Stomach (tissue), 19 donors: ENCODE measurements at places on chromosomes 1 and 21. TPM values are rescaled to one million over a fixed set of nuclear protein-coding genes. Genes with fewer than 3 reads are reported as not detected.

Gene BLACAT1
- not detected for total RNA-seq

Gene NR1I3
- total RNA-seq: not detected

Gene FCRLA
- not detected for total RNA-seq

Gene FAM110D
- 1.3 TPM for total RNA-seq

Gene MAN1C1
- total RNA-seq: 5.8 TPM

Gene TACSTD2
- not detected for total RNA-seq

Gene RHOU
- 53.1 TPM for total RNA-seq

Gene SLC6A17
- total RNA-seq: 0.14 TPM

Gene RPE65
- 0.43 TPM for total RNA-seq

DNA sequence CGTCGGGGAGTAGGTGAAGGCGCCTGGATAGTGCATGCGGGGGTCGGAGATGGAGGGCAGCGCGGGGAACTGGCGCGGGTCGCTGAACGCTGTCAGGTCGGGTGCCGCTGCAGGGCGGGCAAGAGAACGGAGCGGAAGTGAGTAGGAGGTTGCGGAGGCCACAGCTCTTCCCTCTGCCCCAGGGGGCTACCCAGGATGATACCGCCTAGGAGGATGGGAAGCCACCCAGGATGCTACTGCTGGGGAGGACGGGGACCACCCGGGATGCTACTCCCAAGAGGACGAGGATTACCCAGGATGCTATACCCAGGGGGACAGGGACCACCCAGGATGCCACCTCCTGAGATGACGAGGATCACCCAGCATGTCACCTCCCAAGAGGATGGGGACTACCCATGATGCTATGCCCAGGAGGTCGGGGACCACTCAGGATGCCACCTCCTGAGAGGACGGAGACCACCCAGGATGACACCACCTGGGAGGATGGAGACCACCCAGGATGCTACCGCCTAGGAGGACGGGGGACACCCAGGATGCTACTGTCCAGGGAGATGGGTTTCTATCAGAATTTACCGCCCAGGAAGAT lies 123.8 kb downstream of the CLIC6 start:
- peaks cover 32% of the 10 kb centered on the region for H3K4me1 ChIP-seq
- no peak overlapping the region for H3K27ac ChIP-seq
- no peak for DNase-seq
- H3K36me3 ChIP-seq: peaks cover 15% of the 10 kb centered on the region
- H3K4me3 ChIP-seq: no peak overlapping the region

- no peaks in the 10 kb centered on the region for H3K4me1 ChIP-seq
- no peaks in the 10 kb centered on the region for H3K36me3 ChIP-seq
- H3K27me3 ChIP-seq: no peaks in the 10 kb centered on the region
- DNase-seq: peak; percentile 80
Observed at GRCh38 chr21:14591882-14592281, 45.8 kb upstream of the SAMSN1 start.

- H3K4me1 ChIP-seq: no peaks in the 10 kb centered on the region
- no peaks in the 10 kb centered on the region for H3K36me3 ChIP-seq
- DNase-seq: no peak
- no peak overlapping the region for H3K4me3 ChIP-seq
- no peaks in the 10 kb centered on the region for H3K27me3 ChIP-seq
- no peak overlapping the region for H3K27ac ChIP-seq
Observed at GRCh38 chr1:76474922-76475321, 392.4 kb upstream of the ST6GALNAC5 start.

DNA sequence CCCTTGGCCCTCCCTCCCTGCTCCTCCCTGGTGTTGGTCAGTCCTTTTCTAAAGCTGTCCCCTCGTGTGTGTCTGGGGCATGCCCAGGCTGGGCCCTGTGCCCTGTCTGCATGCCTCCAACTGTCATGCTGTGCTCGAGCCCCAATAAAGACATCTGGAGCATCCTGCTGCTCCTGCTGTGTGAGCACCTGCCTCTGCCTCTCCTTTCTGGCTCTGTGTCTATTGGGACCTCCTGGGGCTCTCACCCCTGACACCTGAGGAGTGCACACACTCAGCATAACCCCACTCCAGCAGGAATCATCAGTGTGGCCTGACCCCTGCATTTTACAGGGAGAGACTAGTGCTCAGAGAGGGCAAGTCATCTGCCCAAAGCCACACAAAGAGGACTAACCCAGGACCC lies 23.7 kb downstream of the KCNC4 start:
- no peak for DNase-seq
- H3K27me3 ChIP-seq: no peaks in the 10 kb centered on the region
- H3K4me1 ChIP-seq: peaks cover 13% of the 10 kb centered on the region
- H3K4me3 ChIP-seq: no peak overlapping the region
- peaks cover 53% of the 10 kb centered on the region for H3K36me3 ChIP-seq

- H3K4me1 ChIP-seq: peaks cover 30% of the 10 kb centered on the region
- peaks cover 53% of the 10 kb centered on the region for H3K36me3 ChIP-seq
- H3K27ac ChIP-seq: no peak overlapping the region
- no peak overlapping the region for H3K4me3 ChIP-seq
- no peaks in the 10 kb centered on the region for H3K27me3 ChIP-seq
Observed at GRCh38 chr1:43954036-43954435, 7.3 kb downstream of the IPO13 start.

- peak; percentile 90 for DNase-seq
- H3K27me3 ChIP-seq: peaks cover 12% of the 10 kb centered on the region
- H3K27ac ChIP-seq: peak overlapping the region; percentile 90
Observed at GRCh38 chr1:31715087-31715872, 11.5 kb upstream of the COL16A1 start.

DNA sequence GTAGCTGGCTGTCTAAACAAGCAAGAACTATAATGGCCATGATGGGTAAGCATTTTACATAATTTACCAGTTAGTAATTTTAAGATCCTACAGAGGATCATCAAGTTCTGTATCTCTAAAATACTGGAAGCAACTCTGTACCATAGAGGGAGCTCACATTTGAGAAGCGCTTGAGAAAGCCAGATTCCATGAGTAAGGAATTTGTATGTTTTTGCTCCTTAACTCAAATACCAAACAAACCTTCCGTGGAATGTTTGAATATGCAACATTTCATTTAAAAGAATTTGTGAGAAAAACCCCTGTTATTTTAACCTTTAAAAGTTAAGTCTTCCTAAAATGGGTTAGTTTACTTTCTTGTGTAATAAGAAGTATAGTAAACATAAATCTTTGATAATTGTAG lies 2.0 kb downstream of the TSHB start:
- H3K36me3 ChIP-seq: no peaks in the 10 kb centered on the region
- peaks cover under 1% of the 10 kb centered on the region for H3K4me1 ChIP-seq
- H3K27me3 ChIP-seq: no peaks in the 10 kb centered on the region
- no peak overlapping the region for H3K27ac ChIP-seq
- no peak overlapping the region for H3K4me3 ChIP-seq

DNA sequence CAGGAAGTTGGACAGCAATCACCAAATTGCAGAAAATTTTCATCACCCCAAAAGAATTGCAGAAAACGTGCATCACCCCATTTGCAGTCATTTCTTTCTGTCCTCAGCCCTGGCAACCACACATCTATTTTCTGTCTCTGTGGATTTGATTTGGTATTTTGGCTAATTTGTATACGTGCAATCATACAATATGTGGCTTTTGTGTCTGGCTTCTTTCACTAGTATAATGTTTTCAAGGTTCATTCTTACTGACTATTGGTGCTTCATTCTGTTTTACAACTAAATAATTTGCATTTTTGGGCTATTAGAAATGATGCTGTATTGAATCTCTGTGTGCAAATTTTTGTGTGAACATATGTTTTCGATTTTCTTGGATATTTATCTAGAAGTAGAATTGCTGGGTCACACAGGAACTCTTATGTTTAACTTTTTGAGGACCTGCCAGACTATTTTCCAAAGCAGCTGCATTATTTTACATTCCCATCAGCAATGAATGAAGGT lies 24.8 kb upstream of the PRDM2 start:
- peaks cover 3% of the 10 kb centered on the region for H3K27me3 ChIP-seq
- DNase-seq: no peak
- no peaks in the 10 kb centered on the region for H3K36me3 ChIP-seq
- no peaks in the 10 kb centered on the region for H3K4me1 ChIP-seq
- H3K27ac ChIP-seq: no peak overlapping the region

DNA sequence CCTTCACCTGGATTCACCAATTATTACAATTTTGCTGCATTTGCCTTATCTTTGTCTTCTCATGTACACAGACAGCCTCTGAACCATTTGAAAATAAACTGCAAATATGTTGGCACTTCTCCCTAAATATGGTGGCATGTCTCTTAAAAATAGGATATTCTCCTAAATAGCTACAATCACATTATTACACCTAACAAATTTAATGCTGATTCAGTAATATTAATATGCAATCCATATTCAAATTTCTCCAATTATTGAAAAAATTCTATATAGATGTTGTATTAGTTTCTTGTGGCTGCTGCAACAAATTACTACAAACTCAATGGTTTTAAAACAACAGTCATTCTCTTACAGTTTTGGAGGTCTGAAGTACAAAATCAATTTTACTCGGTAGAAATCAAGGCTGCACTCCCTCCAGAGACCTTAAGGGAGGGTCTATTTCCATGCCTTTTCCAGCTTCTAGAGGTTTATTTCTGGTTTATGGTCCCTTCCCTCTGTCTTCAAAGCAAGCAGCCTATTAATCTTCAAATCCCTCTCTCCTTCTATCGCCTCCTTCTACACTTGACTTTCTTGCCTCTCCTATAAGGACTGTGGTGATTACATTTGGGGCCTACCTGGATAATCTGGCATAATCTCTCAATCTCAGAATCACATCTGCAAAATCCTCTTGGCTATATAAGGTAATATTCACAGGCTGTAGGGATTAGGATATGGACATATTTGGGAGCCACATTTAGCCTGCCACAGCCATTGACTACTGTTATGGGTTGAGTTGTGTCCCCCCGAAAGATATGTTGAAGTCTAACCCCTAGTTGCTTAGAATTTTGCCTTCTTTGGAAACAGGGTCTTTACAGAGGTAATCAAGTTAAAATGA lies 52.5 kb upstream of the BOLA1 start:
- no peak for DNase-seq
- no peak overlapping the region for H3K4me3 ChIP-seq
- H3K4me1 ChIP-seq: peaks cover 46% of the 10 kb centered on the region
- no peaks in the 10 kb centered on the region for H3K27me3 ChIP-seq

GRCh38 chr1:223183268-223183862 lies 40.3 kb upstream of the TLR5 start:
- no peak overlapping the region for H3K27ac ChIP-seq
- DNase-seq: no peak
- H3K4me1 ChIP-seq: peaks cover 10% of the 10 kb centered on the region
- H3K4me3 ChIP-seq: no peak overlapping the region

DNA sequence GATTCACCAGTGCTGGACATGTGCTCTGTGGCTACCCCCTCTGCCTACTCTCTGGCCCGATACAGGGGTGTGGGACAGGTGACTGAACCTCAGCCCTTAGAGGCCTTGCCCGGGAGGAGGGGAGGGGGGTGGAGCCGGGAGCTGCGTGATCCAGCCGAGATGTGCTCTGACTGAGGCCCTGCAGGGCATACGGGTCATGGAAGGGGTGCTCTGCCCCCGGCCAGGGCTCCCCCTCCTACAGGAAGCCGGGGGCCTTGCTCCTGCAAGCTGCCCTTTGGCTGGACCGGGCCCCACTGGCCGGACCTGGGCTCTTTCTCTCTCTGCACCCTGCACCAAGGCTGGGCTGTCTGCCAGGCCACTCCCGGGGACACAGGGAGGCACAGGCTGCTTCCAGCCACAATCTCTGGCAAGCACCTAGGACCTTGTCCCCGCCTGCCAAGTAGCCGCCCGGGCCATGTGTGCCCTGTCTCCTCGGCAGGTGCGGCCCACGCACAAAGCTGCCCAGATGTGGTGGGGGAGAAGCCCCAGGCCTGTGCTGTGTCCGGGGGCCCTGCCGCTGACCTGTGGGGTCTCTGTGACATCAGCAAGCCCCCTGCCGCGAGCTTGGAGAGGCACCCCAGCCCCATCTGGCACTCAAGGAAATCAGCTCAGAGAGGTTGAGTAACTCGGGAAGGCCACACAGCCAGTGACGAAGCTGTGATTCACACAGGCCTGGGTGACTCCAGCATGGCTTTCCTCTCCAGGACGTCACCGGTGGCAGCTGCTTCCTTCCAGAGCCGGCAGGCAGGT lies 1.5 kb downstream of the SCNN1D start:
- H3K4me3 ChIP-seq: no peak overlapping the region
- H3K27ac ChIP-seq: peak overlapping the region; percentile 74
- H3K4me1 ChIP-seq: peaks cover 20% of the 10 kb centered on the region
- peak; percentile 83 for DNase-seq
- H3K36me3 ChIP-seq: no peaks in the 10 kb centered on the region

DNA sequence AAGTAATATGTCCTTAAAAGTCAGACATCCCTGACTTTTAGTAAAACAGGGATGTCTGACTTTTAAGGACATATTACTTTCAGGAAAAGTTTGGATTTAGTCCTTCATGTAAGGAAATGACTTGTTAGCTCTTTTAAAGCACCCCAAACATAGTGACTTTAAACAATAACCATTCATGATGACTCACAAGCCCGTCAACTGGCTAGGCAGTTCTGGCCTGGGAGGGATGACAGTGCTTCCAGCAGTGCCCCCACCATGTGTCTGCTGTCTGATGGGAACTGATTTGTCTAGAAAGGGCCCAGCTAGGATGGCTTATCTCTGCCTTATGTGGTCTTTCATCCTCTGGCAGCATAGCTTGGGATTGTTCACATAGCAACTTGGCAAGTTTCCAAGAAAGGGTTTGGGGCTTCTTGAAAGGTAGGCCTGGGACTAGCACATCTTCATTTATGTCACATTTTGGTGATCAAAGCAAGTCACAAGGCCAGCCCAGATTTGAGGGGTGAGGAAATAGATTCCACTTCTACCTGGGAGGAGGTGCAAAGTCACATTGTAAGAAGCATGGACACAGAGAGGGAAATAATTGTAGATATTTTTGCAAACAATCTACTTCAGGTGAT lies 143.5 kb downstream of the C1orf94 start:
- no peak for DNase-seq
- H3K27ac ChIP-seq: no peak overlapping the region
- no peak overlapping the region for H3K4me3 ChIP-seq
- H3K27me3 ChIP-seq: peaks cover 4% of the 10 kb centered on the region
- no peaks in the 10 kb centered on the region for H3K4me1 ChIP-seq

- no peaks in the 10 kb centered on the region for H3K27me3 ChIP-seq
- H3K27ac ChIP-seq: no peak overlapping the region
- peak; percentile 72 for DNase-seq
- H3K4me3 ChIP-seq: no peak overlapping the region
- H3K4me1 ChIP-seq: no peaks in the 10 kb centered on the region
Observed at GRCh38 chr1:170010443-170010842, 64.1 kb downstream of the KIFAP3 start.

DNA sequence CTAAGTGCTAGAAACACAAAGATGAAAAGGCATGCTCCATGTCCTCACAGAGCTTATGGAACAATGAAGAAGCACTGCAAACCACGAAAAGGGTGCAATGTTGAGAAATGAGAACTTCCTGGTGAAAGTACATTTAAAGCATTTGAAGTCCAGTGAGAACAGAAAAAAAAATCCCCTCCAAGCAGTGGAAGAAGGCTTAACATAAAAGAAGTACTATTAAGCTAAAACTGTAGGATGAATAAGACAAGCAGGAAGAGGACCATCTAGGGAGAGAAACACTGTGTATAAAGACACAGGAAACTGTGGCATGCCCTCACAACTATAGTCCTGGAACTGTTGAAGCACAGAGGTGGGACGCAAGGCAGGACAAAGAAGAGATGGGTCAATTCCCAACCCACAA lies 10.0 kb downstream of the TP53BP2 start:
- peak overlapping the region; percentile 61 for H3K27ac ChIP-seq
- peaks cover 92% of the 10 kb centered on the region for H3K4me1 ChIP-seq
- no peaks in the 10 kb centered on the region for H3K36me3 ChIP-seq
- DNase-seq: no peak

- no peaks in the 10 kb centered on the region for H3K4me1 ChIP-seq
- H3K36me3 ChIP-seq: no peaks in the 10 kb centered on the region
- no peak overlapping the region for H3K27ac ChIP-seq
- no peak overlapping the region for H3K4me3 ChIP-seq
Observed at GRCh38 chr21:30337772-30338171, 278 bp upstream of the KRTAP27-1 start.
